ENCODE measurements at places on chromosomes 2 and 18.
A peak's percentile ranks its signal among the peaks of the same experiment; 100 is the strongest.

GRCh38 chr18:52523566-52523965 lies 183.6 kb downstream of the DCC start:
- DNase-seq: no peak

DNA sequence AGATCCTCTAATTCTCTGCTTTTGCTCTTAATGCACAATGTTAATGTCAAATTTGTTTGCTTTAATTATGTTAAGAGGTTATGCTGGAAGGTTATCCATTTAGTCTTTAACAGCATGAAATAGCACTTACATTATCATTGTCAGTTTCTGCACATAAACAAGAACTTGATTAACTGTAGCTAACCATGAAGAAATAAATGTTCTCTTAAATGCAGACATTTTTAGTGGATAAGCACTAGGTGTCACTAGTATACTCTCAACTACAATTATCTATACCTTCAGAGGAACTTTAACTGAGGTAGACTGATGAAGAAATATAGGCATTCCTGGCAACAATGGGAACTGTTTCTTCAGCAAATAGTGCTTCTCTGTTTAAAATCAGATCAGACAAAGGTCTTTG lies 178.8 kb upstream of the CHST9 start:
- DNase-seq: no peak

GRCh38 chr18:45951016-45951714 lies 16.0 kb downstream of the EPG5 start:
- DNase-seq: no peak

DNA sequence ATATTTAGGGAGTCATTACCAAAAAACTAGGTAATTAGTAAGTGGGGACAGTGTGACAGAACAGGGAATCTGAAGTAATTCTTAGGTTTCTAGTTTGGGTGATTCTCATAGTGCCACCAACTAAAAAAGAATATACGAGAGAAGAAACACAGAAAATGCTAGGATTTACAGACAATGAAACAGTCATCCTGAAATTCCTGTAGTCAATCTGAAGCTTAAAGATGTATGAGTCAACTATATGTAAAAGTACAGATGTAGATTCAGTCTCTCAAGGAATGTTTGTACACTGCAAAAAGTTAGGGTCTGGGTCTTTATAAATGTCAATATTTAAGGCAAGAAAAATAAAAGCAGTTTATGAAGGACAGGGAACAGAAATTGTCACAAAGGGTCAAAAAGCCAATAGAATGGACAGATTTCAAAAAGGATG lies 107.0 kb downstream of the STRN start:
- DNase-seq: no peak

GRCh38 chr2:190759749-190760213 lies 110.9 kb downstream of the NAB1 start:
- no peak for DNase-seq

DNA sequence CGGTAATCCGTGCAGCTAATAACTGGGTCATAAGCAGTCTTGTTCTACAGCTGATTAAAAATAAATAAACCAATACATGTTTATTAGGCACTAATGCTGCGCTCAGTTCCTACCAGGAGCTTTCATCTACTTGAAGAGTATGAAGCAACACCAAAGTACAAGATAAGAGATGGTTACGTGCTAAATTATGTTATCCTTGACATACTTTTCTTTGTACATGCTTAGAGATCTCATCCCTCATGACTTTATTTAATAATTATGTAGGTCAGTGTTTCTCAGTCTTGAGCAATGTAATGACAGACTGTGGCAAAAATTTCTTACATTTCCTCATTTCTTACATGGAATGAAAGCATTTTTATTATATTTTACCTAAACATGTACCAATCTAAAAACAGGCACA lies 54.6 kb upstream of the COBLL1 start:
- DNase-seq: no peak

- no peak for DNase-seq
These were observed 21.3 kb downstream of the MAPRE3 start for GRCh38 chr2:26991717-26992116.

- DNase-seq: no peak
These were observed 422.3 kb downstream of the ZEB2 start for GRCh38 chr2:144097440-144098225.

DNA sequence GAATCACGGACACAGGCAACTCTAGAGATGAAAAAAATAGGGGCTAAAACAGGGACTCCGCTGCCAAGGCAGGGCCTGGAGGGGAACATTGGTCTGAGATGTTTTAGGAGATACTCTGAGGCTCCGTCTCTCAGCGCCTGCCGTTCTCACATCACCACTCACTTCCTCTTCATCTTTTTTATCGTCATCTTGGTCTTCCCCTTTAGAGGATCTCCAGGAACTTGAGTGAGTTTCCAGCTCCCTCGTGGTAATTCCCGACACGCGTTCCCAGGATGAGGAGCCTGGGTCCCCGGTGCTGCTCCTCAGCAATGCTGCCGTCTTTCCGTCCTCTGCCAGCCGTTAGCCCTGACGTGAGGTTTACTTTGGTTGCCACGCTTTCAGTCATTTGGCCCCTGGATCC lies 16.1 kb downstream of the MLPH start:
- DNase-seq: no peak

DNA sequence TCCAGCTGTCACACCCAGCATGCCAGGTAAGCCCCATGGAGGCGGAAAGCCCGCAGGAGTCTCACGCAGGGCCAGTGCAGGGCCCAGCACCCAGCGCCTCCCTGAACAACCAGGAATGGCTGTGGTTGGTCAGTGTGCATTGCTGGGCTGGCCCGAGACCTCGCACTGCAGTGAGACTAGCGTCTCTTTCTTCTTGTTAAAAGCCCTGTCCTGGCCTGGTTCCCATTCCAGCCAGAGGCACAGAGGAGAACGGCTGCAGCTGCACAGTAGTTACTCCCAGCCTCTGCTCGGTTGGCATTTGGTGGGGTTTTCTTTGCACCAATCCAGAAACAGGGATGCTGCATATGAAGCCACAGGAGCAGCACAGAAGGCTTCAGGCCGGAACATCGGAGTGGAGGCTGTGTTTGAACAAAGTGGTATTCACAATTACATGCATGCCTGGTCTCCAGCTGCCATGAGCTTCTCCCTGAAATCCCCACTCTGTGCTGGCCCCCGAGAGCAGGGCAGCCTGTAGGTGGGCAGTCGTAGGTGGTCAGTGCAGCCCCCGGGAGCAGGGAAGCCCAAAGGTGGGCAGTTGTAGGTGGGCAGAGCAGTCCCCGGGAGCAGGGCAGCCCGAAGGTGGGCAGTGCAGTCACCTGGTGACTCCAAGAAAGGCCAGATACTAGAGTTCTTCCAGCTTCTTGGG lies 163.7 kb upstream of the PXDN start:
- no peak for DNase-seq

DNA sequence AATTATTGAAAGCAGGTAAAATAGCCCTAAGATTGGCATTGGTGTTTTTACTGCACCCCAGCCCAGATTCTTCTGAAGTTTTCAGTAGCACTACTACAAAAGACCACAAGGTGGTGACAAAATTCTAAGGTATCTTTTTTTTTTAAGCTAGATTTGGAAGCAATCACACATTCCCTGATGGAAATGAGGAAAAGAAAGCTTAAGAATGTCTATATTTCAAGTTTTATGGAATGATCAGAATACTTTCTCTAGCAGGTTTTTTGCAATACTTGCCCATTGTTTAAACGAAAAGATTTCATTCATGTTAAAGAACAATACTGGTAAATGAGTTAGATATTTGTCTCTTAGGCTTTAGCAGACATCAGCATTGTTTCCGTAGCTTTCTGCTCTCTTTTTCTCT lies 32.1 kb upstream of the ZNF638 start:
- DNase-seq: no peak

GRCh38 chr2:229660391-229660790 lies 54.0 kb downstream of the DNER start:
- DNase-seq: no peak

DNA sequence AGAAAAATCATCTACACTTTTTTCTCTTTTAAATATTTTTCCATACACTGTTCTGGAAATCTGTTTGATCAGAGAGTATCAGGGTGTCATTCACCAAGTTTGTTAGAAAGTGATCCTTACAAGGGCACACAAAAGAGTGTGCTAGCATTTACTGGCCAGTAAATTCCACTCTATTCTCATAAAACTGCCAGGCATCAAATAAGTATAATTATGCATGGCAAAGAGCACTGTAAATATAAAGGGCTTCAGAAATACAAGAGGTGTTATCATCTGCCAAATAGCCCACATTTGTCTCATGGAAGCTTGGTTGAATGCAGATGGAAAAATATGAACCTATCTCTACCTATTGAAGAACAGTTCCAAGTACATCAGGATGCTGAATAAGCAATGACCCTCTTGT lies 847.3 kb upstream of the ACVR2A start:
- no peak for DNase-seq

DNA sequence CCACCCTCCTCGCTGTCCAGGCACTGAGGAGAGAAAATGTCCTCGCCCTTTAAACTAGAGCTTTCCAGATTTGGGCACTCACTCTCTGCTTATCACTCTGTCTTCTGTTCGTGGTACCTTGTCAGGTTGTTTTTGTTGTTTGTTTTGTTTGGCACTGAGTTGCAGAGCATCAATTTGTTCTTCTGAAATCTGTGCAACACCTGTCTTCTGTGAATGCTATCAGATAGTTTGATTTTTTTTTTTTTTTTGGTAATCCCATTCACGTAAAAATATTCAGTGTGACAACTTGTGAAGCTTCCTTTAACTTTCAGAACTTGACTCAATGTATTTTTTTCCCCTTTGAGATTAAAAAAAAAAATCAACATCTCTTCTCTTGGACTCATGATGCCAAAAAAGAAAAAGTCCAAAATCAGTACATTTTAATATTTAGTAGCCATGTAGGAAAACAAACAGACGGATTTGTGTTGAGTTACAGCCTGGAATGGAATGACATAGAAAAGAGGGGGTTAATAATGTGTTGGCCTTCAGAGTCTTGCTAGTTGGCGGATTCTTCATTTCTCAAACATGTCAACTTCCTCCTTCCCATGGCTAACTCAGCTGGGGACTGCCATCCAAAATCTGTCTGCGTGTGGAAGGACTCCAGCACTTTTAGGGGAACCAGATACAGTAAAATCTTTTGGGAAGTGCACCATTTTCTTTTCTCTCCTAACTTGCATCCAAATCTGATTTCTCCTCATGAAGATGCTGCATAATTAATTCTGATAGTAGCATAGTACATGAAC lies 1.6 kb downstream of the TMEM178A start:
- DNase-seq: no peak

GRCh38 chr18:37317486-37317885 lies 248.1 kb downstream of the CELF4 start:
- no peak for DNase-seq

GRCh38 chr2:204447722-204448121 lies 97.6 kb upstream of the PARD3B start:
- DNase-seq: no peak

DNA sequence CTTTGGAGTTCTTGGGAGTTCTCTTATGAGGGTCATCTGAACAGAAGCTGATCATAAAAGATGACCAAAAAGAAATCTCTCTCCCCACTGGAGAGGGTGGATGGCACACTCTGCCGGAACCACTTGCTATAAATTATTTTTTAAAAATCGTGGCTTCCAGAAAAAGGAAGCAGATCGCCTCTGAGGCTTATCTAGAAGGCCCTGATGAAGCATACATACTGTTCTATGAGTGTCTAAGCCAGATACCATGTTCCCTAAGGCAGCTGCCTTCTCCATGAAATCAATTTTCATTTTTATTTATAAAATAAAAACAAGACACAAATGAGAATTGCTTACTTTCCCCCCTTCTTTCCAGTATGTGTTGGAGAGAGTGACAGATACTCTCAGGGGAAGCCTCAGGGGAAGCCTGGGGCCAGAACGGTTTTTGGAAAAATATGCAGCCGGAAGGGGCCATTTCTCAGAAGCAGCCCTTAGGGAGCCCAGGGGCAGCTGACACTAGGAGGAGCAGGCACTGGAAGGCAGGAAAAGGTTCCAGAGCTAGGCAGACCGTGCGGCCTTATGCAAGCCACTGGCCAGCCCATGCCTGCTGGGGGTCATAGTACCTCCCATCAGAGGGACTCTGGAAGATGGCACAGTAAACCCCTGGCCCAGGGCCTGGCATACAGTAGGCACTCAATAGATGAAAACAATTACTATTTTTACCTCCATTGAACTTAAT lies 130.6 kb downstream of the CABLES1 start:
- DNase-seq: no peak

DNA sequence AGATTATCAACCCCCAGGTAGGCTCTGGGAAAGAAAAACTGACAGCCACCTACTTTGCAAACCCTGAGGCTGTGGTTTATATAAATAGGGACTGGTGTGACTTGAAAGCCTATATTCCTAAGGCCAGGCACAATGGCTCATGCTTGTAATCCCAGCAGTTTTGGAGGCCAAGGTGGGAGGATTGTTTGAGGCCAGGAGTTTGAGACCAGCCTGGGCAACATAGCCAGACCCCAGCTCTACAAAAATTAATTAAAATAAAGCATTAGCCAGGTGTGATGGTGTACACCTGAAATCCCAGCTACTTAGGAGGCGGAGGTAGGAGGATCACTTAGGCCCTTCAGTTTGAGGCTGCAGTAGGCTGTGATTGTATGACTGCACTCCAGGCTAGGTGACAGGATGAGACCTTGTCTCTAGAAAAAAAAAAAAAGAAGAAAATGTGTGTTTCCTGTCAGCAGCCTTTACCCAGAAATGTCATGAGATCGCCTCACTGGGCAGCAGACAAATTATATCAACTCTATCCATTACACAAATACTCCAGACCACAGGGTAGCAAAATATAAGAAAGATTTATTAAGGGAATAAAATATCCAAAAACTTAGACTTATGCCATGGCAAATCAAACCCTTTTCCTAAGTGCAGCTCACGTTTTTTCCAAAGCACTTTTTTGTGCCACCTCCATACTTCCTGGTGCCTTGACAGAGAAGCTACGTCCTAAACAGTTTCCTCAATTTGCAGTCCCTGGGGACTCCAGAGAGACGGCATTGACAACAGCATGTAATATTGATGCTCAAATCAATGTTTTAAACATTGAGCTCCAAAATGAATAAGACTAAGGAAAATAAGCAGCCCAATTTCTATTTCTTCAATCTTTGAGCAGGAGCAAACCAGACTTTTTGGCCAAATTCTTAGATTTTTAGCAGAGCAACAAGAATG lies 190.8 kb upstream of the NDUFV2 start:
- no peak for DNase-seq

- DNase-seq: no peak
These were observed 47.2 kb downstream of the HK2 start for GRCh38 chr2:74881176-74881575.

GRCh38 chr2:70966681-70967080 lies 11.7 kb upstream of the ANKRD53 start:
- DNase-seq: no peak

- DNase-seq: no peak
These were observed 77.0 kb upstream of the PID1 start for GRCh38 chr2:229348128-229348527.

DNA sequence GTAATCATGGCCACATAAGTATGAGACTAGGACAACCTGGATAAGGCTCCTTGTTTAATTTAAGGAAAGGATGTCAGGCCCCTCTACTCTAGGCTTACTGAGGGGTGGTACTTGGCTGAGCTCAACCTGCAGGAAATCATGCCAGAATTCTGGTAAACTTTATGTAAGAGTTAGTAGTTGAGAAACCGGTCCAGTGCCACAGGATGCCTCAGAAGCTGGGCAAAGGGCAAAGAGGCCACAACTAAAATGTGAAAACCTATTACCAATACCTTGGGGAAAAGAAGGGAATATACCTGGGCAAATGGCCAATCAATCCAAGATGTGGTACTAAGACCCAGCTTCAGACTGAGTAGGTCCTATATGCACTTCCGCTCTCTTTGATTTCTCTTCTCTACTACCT lies 86.7 kb downstream of the ITSN2 start:
- no peak for DNase-seq

GRCh38 chr18:40470723-40471122 lies 1484.3 kb upstream of the PIK3C3 start:
- DNase-seq: no peak

- peak; percentile 10 for DNase-seq
These were observed 200.6 kb downstream of the PPP1R1C start for GRCh38 chr2:182186132-182186735.
